ENCODE measurements at places on chromosomes 6 and 20.

DNA sequence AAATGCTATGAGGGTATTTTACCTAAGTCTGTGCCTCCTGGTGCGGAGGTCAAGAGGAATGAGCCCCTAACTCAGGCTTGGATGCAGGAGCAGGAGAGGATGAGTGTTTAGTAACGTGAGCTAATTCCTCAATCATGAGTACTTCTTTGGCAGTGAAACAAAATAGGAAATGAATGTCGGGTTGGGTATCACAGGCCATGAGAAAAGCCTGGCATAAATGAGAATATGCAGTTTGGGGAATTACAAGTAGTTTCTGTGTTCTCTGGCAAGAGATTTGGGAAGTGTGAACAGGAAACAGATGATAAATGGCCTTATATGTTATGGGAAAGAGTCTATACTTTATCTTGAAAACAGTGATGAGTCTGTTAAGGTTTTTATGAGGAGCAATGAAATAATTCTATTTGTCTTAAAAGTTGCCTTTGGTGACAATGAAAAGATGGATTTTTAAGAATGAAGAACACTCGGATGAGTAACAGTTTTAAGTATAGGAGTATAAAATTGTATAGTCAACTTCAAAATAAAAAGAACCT, 59.0 kb upstream of the RNF146 start:
- no peak for DNase-seq

GRCh38 chr6:112428477-112428876, 81.3 kb downstream of the RFPL4B start:
- no peak for DNase-seq

DNA sequence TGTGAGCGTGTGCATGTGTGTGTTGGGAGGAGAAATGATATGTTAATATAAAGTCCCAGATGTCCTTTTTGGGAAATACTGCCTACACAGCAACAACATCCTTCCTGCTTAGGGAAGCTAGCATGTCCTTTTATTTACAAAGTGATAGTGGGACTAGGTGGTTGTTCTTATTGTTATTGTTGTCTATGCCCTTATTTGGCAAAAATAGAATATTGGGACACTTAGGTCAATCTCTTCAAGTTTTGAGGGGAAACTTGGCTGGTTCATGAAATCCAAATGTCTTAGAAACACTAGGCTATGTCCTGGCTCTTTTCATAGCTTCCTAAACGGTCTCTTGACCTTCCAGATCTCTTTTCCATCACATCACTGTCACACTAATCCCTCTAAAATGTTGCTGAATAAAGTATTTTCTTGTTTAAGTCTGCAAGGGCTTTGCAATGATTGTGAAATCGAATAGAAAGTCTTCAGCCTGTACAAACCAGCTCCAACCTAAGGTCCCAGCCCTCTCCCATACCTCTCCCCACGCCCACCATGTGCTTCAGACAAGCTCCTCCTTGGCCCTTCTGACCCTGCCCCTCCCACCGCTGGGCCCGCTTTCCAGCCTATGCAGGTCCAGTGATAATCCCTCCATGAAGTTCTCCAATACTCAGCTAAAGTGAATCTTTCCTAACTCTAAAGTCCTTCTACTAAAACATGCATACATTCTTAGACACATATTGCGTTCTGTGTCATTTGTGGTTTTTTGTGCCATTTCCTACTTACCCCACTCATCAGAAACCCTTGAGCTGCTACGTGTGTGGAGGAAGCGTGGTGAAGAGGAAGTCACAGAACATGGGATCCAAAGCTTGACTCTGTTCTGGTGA, 205.1 kb downstream of the LY86 start:
- no peak for DNase-seq

DNA sequence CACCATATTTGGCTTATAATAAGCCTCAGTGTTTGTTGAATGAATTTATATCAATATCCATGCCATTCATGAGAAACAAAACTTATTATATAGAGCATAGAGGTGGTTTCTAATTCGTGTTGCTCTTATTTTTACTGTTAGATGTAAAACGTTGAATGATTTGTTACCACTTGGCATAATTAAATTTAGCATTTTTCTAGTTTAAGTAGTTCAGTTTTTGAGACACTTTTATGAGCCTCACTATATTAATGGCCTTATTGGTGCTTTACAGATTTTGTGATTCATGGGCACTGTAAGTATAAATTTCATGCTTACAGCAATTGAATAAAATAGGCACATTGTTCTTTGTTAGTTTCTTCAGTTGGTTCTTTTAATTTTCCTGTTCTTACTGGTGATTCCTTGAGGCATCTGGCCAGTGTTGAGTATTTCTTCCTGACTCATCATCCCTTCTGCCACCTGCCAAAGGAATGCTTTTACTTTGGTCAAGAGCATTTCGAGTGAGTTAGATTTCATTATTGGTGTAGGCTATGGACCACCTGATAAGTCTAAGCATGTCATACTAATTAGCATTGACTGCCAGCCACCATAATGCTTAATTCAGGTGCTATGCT, 34.8 kb downstream of the CDKAL1 start:
- DNase-seq: no peak

DNA sequence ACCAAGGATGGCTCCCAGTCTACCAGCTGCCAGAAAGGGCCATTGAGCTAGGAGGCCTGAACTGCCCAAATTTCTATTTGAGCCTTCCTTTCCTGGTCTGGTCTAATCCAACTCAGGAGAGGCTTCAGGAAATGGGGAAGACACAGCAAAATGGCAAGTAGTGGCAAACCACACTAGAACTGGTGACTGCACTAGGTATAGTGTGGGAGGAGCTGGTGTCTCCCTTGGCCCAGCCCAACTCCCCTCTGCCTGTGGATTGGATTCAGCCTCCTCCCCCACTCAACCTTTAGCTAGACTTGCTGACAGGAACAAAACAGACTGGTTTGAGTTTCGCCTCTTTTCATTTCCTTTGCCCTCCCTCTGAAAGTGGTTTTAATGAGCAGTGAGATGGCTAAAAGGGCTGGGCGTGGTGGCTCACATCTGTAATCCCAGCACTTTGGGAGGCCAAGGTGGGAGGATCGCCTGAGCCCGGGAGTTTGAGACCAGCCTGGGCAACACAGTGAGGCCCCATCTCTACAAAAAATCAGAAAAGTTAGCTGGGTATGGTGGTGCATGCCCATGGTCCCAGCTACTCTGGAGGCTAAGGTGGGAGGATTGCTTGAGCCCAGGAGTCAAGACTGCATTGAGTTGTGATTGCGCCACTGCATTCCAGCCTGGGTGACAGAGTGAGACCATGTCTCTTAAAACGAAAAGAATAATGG, 17.5 kb downstream of the MRPS18A start:
- DNase-seq: no peak

GRCh38 chr6:7249946-7250643, 62.9 kb downstream of the SSR1 start:
- no peak for DNase-seq

DNA sequence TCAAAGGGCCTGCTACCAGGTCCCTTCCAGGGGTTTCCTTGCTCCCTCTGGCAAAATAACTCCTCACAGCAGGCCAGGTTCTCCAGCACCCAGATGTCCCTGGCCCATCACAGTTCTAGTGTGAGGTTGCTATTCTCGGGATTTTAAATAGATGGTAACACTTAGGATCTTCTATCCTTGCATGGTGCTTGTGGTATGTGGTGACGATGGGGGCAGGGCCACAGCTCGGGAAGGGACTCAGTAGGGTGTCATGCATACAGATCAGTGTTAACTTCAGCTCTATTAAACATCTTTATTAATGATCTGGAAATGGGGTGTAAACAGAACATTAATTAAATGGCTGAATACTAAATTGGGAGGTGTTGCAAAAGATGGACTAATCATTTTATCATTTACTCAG, 323.8 kb downstream of the QKI start:
- no peak for DNase-seq

- DNase-seq: peak; percentile 61
These were observed 10.6 kb downstream of the NRN1 start for GRCh38 chr6:5995949-5996713.

DNA sequence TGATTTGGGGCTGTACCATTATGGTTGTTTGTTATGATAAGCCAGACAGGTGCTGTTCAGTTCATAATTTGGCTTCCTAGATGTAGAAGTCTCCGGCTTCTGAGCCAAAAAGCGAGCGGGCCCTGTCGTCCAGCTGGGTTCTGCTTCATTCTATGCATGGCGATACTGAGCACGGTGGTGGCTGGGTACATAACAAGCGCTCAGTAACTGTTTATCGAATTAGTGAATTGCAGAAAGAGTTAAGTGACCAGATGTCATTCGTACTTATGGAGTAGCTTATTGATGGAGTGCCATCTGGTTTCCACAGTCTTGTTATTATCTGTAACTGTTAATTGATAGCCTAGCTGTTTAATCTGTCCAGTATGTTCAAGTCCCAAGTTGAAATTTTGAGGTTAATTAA, 85.0 kb downstream of the DTD1 start:
- no peak for DNase-seq

DNA sequence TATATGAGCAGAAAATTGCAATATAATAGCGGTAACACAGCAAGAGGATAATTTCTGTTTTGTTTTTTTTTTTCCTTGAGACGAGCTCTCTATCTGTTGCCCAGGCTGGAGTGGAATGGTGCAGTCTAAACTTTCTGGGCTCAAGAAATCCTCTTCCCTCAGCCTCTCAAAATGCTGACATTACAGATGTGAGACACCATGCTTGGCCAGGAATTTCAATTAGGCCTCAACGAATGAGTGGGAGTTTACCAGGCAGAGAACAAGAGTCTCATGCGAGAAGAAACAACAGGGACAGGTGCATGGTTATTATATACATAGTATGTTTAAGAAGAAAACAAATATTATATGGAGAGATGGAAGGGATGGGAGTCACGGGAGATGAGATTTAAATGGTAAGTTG, 111.4 kb downstream of the ATXN1 start:
- no peak for DNase-seq

- DNase-seq: no peak
These were observed 102.1 kb downstream of the KCNB1 start for GRCh38 chr20:49380337-49380780.

DNA sequence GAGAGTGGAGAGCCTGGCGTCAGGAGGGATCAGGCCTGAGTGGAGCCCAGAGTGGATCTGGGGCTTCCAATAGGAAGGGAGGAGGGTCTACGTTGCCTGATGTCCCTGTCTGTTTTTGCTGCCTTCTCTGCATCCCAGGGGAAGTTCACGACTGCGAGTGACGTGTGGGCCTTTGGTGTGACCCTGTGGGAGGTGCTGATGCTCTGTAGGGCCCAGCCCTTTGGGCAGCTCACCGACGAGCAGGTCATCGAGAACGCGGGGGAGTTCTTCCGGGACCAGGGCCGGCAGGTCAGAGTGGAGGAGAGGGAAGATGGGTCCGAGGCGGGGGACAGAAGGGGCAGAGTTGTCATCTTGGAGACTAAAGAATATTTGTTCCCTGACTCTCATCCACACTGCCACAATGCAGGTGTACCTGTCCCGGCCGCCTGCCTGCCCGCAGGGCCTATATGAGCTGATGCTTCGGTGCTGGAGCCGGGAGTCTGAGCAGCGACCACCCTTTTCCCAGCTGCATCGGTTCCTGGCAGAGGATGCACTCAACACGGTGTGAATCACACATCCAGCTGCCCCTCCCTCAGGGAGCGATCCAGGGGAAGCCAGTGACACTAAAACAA, 9.2 kb upstream of the GTF2H4 start:
- no peak for DNase-seq

GRCh38 chr20:3815703-3816315, 4.5 kb upstream of the AP5S1 start:
- no peak for DNase-seq

DNA sequence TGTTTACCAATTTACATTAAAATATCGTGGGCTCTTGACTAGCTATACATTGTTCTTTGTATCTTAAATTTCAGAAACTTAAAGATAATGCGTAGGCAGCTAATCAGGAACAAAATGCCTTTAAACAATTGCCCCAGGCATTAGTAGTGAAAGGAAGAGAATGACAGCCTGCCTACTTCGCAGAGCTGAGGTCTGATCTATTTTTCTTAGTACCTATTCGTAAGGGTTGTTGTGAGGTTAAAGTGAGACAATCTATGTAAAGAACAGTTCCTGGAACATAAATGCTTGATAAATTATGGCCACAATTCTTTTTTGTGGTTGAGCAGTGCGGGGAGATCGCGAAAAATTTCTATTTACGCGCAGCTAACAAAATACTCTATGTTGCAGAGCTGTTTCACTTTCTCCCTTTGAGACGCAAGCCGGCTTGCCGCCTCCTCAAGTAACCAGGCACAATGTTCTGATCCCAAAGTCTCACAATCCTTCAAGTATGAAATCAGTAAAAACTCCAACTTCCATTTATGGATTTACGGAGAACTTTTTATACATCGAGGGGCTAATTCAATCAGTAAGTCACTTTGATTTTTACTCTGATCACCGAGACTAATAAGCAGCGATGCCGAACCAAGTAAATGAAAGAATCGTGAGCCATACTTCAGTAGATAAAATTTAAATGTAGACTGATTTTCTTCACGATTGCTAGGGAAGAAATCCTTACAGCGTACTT, 878 bp upstream of the PNRC1 start:
- DNase-seq: peak; percentile 82

DNA sequence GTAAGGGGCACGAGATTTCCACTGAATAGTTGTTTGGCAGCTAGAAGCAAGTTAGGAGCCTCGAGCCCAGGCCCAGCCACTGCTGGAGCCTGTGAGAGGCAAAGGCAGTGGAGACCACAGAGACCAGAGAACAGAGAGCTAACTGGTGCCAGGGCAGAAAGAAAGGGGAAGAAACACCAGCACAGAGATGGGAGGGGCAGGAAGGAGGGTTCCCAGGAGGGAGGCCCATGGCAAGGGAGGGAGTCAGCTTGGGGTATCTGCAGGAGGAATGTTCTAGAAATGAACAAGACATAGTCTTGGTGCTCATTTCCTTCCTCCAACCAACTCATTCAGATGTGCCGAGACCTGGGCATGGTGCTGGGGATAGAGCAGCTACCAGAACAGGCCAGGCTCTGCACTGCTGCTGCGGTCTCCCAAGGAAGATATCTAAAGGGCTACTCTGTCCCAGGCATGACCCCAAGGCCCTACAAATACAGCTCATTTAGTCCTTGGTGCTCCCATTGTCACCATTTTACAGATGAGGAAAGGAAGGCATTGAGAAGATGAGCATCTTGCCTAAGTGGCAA, 10.7 kb downstream of the ANGPT4 start:
- DNase-seq: no peak

DNA sequence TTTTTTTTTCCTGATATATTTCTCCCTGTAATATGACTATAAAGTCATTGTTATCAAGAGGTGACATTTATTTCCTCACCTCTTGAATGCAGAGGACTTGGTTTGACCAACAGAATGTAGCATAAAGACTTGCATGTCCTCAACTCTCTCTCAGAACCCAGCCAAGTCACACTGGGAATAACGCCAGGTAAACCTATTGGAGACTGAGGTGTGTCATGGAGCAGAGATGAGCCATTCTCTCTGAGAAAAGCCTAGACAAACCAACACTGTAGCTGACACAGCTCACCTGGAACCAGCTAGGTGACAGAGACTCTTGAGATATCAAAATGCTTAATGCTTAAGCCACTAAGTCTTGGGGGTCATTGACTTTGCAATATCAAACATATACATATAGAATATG, 533.6 kb downstream of the HAO1 start:
- no peak for DNase-seq

- peak; percentile 31 for DNase-seq
These were observed 1.5 kb upstream of the PHIP start for GRCh38 chr6:79079561-79080041.

Measured in left kidney (tissue), 8 donors.